ENCODE measurements at places on chromosomes 11 and 22.

DNA sequence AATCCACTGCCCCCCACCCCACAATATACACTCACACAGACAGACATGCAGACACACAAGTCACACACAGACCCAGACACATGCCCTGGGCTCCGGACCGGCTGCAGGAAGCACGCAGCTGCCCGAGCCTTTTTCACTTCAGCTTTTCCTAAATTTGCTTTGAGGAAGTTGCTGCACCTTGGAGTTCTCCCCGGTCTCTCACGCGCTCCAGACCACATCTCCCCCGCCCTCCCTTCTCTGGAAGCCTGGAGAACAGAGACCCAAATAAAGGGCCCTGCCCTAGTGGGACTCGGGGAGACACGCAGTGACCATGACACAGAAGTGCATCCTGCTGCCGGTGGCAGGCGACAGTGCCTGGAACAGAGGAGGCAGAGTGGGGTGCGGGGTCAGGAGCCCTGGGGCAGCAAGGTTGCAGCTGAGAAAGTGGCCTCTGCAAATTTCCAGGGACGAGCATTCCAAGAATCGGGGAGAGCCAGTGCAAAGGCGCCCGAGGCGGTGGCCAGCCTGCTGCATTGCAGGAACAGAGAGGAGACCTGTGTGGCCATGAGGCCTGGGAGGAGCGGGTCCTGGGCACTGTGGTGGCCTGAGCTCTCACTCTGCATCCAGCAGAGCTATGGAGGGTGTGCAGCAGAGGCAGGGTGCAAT, 19.1 kb downstream of the RPL3 start:
- no peak for DNase-seq

- no peak for DNase-seq
Observed at GRCh38 chr11:10499452-10499851, 41.5 kb downstream of the RNF141 start.

DNA sequence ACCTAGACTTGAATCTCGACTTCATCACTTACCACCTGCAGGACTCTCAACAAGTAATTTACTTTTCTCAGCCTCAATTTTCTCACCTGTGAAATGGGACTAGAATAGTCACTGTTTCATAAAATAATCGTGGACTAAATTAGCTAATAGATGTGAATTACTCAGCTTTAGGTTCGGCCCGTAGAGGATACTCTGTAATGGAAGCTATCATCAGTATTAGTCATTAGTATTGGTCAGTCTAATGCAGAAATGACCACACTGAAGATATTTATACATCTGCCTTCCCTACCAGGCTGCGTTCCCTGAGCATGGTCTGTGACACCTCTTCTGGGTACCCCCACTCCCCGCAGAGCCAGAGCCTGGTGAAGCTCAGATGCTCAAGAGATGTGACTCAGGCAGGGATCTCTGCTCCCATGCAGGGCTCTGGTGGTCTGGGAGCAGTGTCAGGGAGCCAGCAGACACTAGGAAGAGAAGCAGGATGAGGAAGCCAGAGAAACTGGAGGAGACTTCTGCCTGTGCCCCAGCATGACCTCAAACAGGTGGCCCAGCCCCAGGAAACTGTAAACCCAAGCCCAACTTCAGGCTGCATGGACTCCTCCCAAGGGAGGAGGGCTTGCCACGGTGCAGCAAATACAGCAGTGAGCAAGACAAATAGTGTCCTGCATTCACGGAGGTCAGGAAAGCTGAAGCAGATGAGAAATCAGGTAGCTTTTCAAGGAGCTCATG, 88.0 kb upstream of the E2F8 start:
- DNase-seq, result no peak

DNA sequence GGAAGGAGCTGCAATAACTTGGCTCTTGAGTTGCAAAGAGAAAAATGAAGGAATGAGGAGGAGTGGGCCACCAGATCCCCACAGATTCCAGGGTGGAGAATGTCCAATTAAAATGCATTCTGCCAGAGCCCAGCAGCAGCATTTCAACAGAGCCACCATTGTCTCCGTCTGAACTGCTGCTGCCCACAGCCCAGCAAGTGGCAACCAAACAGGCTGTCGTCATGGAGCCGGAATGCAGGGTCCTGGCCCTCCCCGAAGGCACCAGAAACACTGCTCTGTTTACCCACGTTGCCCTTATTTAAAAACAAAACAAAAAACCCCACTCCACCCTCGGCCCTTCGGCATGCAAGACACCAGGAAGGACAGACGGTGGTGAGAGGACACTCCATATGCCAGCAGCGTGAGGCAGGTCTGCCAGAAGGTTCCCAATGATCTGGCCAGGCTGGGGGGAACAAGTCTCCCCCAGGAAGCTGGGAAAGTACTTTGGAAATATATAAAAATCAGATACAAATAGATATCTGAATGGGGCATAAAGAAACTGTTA, 32.5 kb downstream of the PLEKHA7 start:
- no peak for DNase-seq

- no peak for DNase-seq
Observed at GRCh38 chr11:2760196-2760871, 60.5 kb upstream of the KCNQ1OT1 start.

DNA sequence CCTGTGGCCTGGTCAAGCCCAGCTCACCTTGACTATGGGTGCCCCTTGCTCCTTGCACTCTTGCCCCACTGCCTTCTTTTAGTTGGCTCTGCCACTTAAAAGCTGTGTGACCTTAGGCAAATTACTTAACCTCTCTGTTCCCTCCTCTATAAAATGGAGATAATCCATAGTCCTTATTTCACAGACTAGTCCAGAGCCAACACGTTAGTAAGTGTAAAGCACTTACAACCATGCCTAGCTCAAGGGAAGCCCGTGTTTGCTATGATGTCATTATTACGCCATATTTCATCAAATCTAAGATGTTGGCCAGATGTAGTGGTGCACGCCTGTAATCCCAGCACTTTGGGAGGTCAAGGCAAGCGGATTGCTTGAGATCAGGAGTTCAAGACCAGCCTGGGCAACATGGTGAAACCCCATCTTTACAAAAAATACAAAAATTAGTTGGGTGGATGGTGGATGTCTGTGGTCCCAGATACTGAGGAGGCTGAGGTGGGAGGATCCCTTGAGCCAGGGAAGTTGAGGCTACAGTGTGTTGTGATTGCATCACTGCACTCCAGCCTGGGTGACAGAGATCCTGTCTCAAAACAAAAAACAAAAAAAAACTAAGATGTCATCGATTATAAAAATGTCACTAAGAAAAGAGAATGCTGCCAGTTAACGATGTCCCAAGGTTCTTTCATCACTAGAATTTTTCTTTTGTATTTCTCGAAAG, 2.3 kb upstream of the CCDC88B start:
- DNase-seq, result no peak

DNA sequence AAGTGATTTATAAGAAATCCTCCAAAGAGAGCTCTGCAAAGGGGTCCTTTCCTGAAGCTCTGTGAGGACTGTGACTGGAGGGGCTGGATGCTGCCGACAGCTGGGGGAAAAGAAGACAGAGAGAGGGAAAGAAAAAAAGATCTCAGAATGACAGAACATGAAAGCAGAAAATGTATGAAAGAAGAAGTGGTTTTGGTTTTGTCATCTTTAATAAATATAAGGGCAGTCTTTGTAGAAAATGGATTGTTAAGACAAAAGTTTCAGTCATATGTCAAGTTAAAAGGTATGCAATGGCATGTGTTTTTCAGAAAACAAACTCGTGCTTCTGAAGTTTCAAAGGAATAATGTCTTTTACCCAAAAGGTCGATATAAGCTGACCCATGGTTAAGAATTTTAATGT, 105.5 kb downstream of the CCDC83 start:
- no peak for DNase-seq

Data from NCI-H187 (cell line).